ENCODE measurements at places on chromosomes 1 and 21.

DNA sequence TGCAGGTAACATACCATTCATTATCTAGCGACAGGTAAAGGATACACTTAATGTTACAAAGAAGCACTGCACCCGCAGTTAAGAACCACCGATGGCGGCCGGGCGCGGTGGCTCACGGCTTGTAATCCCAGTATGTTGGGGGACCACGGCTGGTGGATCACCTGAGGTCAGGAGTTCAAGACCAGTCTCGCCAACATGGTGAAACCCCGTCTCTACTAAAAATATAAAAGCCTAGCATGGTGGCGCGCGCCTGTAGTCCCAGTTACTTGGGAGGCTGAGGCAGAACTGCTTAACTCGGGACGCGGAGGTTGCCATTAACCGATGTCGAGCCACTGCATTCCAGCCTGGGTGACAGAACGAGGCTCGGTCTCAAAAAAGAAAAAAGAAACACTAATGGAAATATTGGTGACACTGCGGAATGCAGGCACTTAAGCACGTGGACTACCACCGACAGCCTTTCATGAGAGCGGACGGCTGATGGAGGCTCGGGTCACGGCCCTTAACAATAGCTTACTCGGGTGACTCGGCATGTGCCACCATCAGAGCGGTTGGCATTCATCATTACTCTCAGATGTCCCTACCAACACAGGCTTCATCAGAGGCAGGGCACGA, 542 bp downstream of the GAS5 start:
- no peak for DNase-seq

GRCh38 chr1:36643371-36644270, 160.9 kb upstream of the CSF3R start:
- DNase-seq = no peak

DNA sequence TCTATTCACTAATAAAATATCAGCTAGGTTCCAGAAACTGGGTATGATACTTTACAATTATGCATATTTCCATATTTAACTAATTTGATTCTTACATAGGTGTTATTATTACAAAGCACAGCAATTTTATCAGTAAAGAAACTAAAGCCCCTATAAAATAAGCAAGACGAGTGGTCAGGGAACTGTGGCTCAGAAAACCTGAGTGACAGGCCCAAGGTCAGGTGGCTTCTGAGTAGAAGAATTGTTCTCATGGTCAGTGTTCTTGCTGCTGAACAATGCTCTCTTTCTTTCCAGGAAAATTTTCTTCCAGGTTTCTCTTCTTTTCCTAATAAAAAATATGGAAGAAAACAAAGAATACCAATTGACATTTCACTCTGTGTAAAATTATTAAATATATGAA, 2.2 kb upstream of the ATP6V1G3 start:
- no peak for DNase-seq

DNA sequence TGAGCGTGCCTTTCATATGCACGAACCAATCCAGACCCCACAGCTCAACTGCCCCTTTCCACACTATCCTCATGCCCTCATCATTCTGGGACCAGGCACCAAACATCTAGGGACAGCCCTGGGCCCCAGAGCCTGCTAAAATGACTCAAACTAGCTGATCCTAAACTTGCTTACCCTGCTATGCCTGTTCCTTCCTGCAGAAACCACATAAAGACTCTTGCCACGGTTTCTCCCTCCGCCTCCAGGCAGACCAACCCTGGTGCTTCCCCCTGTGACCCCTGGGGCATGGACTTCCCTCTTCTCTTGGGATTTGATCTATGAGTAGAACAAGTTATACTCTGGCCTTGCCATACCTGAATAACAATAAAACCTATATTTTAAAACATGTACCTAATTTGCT, 138.0 kb upstream of the CD34 start:
- DNase-seq = no peak

- no peak for DNase-seq
Observed at GRCh38 chr1:15543251-15543588, 16.6 kb downstream of the DNAJC16 start.

DNA sequence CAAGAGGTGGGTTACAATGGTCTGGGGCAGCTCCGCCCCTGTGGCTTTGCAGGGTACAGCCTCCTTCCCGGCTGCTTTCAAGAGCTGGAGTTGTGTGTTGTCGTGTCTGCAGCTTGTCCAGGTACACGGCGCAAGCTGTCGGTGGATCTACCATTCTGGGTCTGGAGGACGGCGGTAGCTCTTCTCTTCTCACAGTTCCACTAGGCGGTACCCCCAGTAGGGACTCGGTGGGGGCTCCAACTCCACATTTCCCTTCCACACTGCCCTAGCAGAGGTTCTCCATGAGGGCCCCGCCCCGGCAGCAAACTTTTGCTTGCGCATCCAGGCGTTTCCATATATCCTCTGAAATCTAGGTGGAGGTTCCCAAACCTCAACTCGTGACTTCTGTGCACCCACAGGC, 12.3 kb upstream of the CDCP2 start:
- no peak for DNase-seq

GRCh38 chr1:209850342-209850979, 22.7 kb downstream of the UTP25 start:
- DNase-seq = no peak

DNA sequence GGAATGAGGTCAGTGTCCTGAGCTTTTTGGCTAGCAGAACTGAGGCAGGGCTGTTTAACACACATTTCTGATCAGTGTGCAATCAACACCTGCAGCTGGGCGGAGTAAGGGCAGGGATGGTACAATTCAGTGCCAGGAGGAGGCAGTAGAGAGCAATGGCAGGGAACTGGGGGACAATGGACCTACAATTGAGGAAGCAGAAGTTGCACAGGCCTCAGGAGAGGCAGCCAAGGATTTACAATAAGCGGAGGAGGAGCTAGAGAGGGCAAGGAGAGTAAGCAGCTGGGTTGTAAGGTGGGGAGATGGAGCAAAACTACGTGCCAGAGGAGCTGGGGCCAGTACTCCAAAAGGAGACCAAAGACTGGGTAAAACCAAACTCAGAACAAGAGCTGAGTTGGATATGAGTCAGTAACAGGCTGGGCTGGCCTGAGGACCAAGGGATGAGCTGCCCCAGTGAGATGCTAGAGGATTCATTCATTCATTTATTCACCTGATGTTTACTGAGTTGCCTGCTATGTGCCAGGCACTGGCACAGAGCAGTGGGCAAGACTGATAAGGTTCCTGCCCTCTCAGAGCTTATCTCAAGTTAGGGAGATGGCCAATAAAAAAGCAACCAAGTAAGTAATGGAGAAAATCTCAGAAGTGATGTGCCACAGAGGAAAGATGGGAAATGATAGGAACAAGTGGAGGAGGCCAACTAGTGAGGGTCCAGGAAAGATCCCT, 10.4 kb upstream of the GALE start:
- DNase-seq = peak; percentile 80

DNA sequence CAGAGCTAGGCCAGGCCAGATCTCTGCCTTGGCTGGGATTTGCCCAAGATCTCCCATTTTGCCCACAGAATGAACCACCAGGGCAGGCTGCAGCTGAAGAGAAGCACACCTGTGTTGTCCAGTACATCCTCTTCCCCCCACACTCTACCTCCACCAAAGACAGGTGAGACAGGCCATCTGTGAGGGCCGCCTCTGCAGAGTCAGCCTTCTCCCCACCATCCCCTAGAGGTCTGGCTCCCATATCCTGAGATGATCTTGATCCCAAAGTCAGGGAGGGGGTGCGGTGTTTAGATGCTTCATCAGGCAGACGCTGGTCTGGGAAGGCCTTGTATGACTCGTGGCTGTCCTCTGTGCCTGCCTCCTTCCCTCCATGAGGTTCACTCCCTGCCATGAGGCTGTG, 28.7 kb downstream of the HYI start:
- DNase-seq = no peak

All from stimulated activated effector memory CD8-positive, alpha-beta T cell treated with anti-CD3 and anti-CD28 coated beads, Interleukin-12 subunit alpha, Interleukin-12 subunit beta, amount 100 ng/mL, for 72 hours (primary cell).